ENCODE measurements at places on chromosomes 5 and 9.
A peak's percentile ranks its signal among the peaks of the same experiment; 100 is the strongest.

DNA sequence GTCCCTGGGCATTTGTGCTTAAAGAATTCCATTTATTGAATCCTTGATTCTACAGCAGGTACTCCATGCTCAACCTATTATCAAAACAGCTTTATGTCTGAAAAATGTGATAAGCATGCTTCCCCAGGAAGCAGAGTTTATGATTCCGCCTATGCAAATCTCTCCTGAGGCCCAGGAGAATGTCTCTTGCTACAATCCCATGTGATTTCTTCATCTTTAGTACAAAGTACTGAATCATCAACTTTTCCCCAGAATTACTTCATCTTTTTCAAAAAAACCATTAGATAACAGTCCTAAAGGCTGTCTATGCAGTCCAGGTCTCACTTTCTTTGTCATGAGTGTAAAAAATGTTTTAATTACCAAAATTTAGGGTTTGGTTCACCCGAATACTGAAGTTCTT is 130.2 kb upstream of the ADAMTSL1 start:
- DNase-seq = no peak

- DNase-seq = no peak
Measured at GRCh38 chr5:154865466-154866184, 7.2 kb downstream of the CNOT8 start.

GRCh38 chr5:120684213-120684612 is 220.1 kb downstream of the PRR16 start:
- DNase-seq = no peak

DNA sequence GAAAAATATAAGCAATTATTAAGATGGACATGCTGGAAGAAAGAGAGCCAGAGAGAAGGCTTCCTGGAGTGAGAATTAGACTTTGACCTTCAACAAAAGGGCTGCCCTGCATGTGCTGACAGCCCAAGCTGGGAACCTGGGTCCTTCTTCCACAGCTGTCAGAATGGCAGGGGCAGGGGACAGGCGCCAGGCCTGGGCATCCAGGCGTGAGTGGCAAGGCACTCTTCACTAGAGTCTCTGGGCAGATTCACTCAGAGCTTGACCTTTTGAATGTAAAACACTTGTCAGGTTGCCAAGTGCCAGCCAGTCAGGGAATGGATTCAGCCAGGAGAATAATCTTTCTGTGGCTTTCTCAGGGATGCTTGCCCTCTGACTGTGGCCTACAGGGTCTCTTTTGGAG is 119.1 kb upstream of the CLINT1 start:
- no peak for DNase-seq

DNA sequence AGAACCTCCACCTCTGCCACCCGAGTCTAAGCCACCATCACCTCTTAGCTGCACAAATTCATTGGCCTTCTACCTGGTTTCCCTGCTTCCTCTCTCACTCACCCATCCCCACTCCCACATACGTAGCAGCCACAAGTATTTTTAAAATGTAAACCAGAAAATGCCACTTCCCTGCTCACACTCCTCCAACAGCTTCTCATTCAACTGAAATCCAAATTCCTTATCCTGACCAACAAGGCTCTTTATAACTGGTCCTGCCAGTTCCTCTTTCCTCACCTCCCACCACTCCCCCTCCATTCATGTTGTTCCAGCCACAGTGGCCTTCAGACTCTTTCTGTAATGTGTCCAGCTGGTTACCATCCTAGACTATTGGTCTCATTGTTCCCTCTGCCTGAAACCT is 25.0 kb upstream of the PALM2AKAP2 start:
- DNase-seq = no peak

GRCh38 chr5:176778921-176779465 is 31.4 kb upstream of the UNC5A start:
- no peak for DNase-seq

GRCh38 chr5:113232667-113233066 is 202.1 kb downstream of the TSSK1B start:
- no peak for DNase-seq

- DNase-seq = no peak
Measured at GRCh38 chr5:80686757-80687156, 32.0 kb upstream of the DHFR start.

DNA sequence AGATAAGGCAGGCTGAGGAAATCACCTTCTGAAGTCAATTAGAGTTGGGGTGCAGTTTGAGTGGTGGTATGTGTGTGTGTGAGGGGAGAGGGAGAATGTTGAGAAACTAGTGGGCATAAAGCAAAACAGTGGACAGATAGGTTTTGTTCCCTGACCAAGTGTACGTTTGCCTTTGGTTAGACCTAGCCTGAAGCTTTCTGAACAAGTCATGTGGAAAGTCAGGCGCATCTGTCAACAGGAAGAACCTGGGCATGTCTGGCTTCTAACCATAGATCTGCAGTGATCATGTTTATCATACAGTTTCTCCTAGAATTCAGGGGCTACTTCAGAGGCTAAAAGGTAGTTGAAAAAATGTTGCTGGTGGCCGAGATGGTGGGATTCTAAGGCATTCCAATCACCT is 143.2 kb upstream of the PCA3 start:
- no peak for DNase-seq

- DNase-seq = no peak
Measured at GRCh38 chr5:158958021-158958994, 141.4 kb downstream of the EBF1 start.

DNA sequence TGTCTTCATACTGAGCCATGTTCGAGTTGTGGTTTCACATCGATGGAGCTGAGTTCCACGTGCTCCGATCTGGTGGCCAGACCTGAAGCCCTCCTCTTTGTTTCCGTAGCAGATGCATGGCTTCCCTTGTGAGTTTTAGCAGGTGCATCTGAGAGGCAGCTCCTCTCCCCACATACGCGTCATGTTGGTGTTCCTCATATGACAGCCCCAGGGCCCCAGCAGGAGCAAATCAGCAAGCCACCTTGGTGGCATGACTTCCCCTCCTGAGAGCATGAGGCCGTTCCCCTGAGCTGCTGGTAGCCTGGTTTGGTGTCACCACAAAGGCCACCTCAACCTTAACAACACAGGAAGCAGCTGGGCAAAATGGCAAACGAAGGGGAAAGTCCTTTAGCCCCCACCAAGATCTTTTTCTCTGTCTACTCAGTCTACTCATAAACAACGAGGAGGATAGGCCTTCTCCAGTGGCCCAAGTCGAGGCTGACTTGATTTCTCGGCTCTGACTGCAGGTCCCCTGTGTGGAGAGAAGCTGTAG is 5.9 kb downstream of the CYFIP2 start:
- DNase-seq = peak; percentile 58

- DNase-seq = no peak
Measured at GRCh38 chr5:80736730-80737129, 81.9 kb upstream of the DHFR start.

GRCh38 chr5:160054047-160054446 is 45.1 kb downstream of the TTC1 start:
- no peak for DNase-seq

- DNase-seq = no peak
Measured at GRCh38 chr5:96538808-96539250, 105.8 kb upstream of the PCSK1 start.
